ENCODE measurements at places on chromosomes 5 and 9.

GRCh38 chr5:139415221-139415861 is 11.5 kb upstream of the SPATA24 start:
- peak; percentile 66 for DNase-seq

GRCh38 chr5:43683884-43684471 is 81.0 kb downstream of the NNT start:
- no peak for DNase-seq

DNA sequence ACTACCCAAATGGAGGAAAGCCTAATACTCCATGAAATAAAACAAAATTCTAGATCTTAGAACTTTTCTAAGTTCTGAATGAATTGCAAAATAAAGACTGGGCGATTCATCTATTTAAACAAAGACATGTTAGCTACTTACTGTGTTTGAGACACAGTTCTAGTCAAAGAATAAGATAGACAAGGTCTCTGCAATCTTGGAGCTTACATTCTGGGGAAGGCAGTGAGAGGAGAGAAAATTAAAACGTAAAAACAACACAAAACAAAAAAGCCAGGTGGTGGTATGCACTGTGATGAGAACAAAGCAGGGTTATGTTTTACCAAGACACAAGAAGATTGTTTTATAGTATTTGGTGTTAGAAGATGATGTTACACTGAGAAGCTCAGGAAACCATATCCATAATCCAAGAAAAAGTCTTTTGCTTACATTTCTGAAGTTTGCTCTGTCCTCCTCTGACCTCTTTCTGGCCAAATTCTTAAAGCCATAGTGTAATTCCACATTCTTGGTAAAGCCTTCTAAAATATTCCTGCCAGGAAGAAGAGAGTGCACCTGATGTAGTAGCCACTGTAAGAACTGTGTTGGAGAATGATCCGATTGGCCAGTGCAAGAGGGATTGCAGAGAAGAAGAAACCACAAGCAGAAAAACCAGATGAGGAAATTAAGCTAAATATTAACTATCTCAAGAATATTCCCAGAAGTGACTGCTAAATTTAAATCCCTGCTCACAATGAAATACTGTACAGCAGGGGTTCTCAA is 218.4 kb downstream of the PCSK1 start:
- no peak for DNase-seq

DNA sequence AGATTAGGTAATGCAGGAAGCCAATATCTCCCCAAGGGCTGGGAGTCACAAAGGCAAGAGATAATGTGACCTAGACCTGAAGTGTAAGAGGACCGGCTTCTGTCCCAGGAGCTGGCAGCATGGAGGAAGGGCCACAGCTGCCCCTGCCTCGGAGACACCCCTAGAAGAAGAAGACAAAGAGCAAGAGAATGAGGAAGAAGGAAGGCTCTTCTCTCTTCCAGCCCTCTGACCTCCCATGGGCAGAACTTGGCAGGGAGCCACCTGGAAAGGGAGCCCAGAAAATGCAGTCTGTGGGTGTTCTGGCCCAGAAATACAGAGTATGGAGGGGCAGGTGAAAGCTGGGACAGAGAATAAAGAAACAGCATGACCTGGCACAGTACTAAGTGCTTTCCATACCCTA is 151.0 kb downstream of the C5orf15 start:
- DNase-seq: no peak
